Common myeloid progenitor, CD34-positive (primary cell): ENCODE measurements at places on chromosomes 7 and 10.

DNA sequence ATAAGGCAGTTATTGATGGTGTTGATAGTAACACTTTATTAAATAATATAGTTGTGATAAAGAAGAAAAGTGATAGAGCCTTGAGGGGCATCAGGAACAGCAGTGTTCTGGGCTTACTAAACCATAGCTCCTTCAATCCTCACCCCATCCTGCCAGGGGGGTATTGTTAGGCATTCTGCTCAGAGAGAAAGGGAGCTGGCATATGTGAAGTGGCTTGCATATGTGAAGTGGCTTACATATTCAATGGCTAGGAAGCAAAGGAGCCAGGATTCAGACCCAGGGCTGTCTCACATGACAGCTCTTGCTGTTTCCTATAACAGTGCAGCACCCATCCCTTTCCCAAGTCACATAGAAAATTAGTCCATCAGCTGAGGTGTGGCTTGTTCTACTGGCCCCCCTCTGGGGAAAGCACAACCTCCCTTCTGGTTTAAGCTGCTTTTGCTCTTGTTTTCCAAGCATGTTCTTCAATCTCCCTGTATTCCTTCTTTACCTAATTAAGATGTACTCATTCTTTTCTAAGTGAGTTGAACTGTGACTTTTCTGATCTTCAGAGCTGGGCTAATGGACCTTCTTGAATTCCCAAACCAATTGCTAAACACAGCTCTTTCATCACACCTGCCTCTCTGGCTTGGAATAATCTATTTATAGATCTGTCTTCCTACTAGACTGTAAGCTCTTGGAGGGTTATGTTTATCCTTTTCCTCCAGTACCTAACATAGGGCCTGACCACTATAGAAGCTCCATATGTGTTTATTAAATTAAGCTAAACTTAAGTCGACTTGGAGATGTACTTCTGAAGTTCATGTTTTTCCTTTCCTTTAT lies 108.7 kb upstream of the GLI3 start:
- H3K36me3 ChIP-seq, result no peaks in the 10 kb centered on the region
- no peaks in the 10 kb centered on the region for H3K27me3 ChIP-seq
- no peak for DNase-seq
- no peaks in the 10 kb centered on the region for H3K4me1 ChIP-seq
- no peak overlapping the region for H3K4me3 ChIP-seq
- H3K27ac ChIP-seq, result no peak overlapping the region

DNA sequence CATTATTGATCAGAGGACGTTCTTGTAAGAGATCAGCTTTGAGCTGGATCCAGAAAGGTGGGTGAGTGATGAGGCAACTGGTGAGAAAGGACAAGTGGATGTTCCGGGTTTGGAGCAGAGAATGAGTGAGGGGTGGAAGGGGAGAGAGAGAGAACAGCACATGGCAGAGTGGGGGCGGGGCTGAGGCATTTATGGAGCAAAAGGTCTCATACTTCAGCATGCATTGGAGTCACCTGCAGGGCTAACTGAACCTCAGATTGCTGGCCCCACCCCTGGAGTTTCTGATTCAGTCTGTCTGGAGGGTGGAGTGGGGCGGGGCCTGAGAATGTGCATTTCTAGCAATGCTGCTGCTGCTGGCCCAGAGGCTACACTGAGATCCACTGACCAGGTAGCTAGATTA lies 71.2 kb downstream of the GOLGA7B start:
- DNase-seq, result no peak
- no peaks in the 10 kb centered on the region for H3K4me1 ChIP-seq
- no peak overlapping the region for H3K27ac ChIP-seq

GRCh38 chr7:123711832-123712293 lies 36.9 kb downstream of the WASL start:
- H3K36me3 ChIP-seq, result peaks cover 13% of the 10 kb centered on the region
- no peaks in the 10 kb centered on the region for H3K27me3 ChIP-seq
- no peak overlapping the region for H3K27ac ChIP-seq
- H3K4me1 ChIP-seq, result peaks cover 22% of the 10 kb centered on the region
- no peak for DNase-seq

- H3K4me1 ChIP-seq, result peaks cover 73% of the 10 kb centered on the region
- H3K36me3 ChIP-seq, result peaks cover 2% of the 10 kb centered on the region
- peak; percentile 98 for DNase-seq
- H3K27me3 ChIP-seq, result no peaks in the 10 kb centered on the region
Observed at GRCh38 chr10:72334825-72335393, 19.8 kb downstream of the DNAJB12 start.

- no peaks in the 10 kb centered on the region for H3K4me1 ChIP-seq
- no peaks in the 10 kb centered on the region for H3K36me3 ChIP-seq
- no peak overlapping the region for H3K4me3 ChIP-seq
- H3K27me3 ChIP-seq, result no peaks in the 10 kb centered on the region
- DNase-seq, result no peak
Observed at GRCh38 chr10:85916994-85917573, 449.5 kb downstream of the GRID1 start.

DNA sequence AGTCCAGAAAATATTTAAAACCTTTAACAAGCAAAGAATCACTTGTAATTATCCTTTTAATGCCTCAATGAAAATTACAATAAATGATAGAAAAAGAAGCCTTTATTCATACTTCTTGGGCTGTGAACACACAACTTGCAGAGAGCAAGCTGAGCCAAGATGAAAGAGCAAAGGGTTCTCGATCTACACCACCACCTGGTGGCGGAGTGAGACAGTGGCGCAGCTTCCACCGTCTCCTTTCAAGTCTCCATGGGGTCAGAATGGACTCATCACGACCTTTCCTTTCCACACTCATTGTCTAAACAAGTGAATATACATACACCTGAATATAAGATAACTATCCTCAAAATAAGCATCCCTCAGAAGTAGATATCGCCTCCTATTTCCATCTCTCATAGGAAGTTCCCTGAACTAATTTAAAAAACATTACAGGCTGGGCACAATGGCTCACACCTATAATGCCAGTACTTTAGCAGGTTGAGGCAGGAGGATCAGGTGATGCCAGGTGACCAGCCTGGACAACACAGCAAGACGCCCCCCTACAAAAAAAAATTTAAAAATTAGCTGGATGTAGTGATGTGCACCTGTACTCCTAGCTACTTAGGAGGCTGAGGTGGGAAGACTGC lies 40.7 kb downstream of the ATE1 start:
- DNase-seq, result peak; percentile 48
- peaks cover 6% of the 10 kb centered on the region for H3K36me3 ChIP-seq
- H3K27me3 ChIP-seq, result no peaks in the 10 kb centered on the region
- H3K4me3 ChIP-seq, result no peak overlapping the region

DNA sequence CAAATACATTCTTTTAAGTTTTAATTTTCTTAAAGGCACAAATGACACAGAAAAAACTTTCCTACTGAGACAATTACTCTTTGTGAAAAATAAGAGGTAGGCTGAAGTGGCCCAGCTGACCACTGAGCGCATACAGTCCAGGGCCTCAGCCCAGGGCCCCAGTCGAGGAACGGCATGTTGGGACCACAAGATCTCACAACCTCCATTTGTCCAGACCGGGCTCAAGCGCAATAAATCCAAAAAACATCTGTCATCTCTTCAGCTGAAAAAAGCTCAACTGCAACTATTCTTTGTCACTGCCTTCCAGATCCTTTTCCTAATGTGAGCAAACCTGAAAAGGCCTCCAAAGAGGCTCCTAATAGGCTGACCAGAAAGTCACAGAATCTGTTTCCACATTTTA lies 165.8 kb downstream of the SRPK2 start:
- no peak for DNase-seq
- no peaks in the 10 kb centered on the region for H3K27me3 ChIP-seq
- H3K4me1 ChIP-seq, result peaks cover 8% of the 10 kb centered on the region
- no peaks in the 10 kb centered on the region for H3K36me3 ChIP-seq
- H3K4me3 ChIP-seq, result no peak overlapping the region
